ENCODE measurements at places on chromosomes 6 and 20.
A peak's percentile ranks its signal among the peaks of the same experiment; 100 is the strongest.

- DNase-seq: no peak
Measured at GRCh38 chr20:51353491-51353890, 189.0 kb downstream of the NFATC2 start.

DNA sequence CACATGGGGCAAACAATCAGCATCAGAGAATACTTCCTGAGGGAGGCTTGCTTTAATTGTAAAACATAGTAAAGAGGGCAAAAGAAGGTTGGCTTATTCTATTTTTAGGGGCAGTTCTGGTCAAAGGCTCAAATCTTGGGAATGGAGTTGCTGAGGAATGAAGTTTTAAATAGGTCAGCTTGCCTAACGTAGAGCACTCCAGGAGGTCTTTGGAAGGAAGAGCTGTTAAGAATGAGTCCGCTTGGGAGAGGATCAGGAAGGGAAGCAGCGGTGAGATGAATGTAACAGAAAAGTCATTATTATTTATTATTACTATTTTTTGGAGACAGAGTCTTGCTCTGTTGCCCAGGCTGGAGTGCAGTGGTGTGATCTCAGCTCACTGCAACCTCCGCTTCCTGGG, 108.7 kb downstream of the ZFAND3 start:
- no peak for DNase-seq

GRCh38 chr20:41436679-41437078, 70.1 kb upstream of the EMILIN3 start:
- no peak for DNase-seq

- DNase-seq: no peak
Measured at GRCh38 chr6:5998711-5999687, 7.7 kb downstream of the NRN1 start.

DNA sequence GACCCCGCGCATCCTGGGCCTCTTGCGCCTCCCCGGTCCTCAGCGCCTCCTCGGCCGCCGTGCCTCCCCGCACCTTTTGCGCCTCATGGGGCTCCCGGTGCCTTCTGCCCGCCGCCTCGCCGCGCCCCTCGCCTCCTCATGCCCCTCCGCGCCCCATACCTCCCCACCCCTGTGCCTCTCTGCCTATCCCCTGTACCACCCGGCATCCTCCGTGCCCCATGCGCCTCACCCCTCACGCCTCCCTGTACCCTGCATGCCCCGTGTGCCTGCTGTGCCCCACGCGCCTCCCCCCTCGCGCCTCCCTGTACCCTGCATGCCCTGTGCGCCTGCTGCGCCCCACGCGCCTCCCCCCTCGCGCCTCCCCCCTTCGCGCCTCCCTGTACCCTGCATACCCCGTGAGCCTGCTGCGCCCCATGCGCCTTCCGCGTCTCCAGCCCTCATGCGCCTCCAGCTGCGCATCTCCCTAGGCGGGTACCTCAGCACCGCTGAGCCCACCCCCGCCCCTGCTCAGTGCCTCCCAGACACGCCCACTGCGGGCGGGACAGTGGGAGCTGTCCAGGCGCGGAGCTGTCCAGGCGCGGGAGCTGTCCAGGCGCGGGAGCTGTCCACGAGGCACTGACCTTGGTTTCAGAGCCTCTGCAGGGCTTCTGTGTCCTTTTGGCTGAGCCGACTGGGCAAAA, 37.1 kb downstream of the IGF2R start:
- DNase-seq: no peak

GRCh38 chr20:54526801-54527200, 51.4 kb downstream of the DOK5 start:
- no peak for DNase-seq

DNA sequence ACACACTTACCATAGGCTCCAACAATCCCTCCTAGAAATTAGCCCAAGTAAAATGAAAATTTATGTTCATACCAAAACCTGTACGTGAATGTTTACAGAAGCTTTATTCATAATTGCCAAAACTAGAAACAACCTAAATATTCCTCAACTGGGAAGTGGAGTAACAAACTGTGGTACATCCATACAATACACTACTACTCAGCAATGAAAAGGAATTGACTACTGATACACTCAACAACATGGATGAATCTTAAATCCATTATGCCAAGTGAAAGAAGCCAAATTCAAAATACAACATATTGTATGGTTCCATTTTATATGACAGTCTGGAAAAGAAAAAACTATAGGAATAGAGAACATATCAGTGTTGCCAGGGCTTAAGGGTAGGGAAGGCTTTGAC, 19.7 kb upstream of the MMP24 start:
- no peak for DNase-seq

DNA sequence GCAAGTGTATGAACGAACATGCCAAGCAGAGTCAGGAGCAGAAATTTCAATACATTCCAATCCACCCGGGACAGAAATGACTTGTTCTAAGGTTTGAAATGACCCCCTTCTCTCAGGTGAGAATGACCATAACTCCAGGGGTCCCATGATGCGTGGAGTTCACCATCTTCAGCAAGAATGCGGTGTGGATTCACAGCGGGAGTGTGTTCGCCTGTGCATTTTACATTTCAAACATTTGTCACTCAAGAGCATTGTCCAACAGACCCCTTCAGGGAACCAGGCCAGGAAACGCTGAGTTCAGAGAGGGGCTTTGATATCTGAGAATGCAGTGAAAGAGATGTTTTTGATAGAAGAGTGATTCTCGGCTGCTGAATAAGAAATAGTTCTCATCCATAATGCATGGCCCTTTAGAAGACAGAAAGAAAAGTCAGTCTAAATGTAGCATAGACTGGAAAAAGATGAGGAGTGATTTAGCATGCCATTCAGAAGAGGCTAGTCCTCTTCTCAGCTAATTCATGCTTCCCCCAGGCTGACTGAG, 200.3 kb upstream of the KCNG1 start:
- DNase-seq: no peak

DNA sequence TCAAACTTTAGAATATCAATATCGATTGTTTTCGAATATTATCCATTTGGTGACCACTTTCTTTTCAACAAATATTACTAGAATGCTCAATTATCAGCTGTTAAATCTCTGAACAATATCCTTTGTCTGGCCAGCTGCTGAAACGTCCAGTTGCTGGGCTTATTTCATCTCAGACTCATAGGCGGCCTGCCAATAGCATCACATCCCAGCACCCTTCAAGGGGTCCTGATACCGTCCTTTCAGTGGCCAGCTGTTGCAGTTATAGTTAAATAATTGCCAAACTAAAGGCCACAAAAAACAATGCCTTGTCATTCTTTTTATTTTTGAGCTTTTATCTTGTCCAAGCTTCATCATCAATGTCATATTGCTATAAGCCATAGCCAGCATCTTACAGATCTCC, 1006.8 kb upstream of the MANEA start:
- DNase-seq: no peak

DNA sequence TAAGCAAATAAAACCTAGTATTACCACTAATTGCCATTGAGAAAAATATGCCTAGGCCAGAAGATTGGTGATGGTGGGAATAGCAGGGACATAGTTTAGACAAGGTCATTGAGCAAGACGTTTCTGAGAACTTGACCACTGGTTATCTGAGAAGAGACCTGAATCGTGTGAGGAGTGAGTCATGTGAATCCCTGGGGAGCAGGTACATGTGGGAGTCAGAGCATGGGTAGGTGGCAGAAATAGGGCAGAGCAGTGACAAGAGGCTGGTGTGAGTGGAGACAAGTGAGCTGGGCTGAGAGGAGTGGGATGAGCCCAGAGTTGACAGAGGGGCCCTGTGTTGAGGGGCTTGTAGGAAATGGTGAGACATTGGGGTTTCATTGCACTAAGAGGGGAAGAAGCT, 16.4 kb downstream of the MICA start:
- no peak for DNase-seq

DNA sequence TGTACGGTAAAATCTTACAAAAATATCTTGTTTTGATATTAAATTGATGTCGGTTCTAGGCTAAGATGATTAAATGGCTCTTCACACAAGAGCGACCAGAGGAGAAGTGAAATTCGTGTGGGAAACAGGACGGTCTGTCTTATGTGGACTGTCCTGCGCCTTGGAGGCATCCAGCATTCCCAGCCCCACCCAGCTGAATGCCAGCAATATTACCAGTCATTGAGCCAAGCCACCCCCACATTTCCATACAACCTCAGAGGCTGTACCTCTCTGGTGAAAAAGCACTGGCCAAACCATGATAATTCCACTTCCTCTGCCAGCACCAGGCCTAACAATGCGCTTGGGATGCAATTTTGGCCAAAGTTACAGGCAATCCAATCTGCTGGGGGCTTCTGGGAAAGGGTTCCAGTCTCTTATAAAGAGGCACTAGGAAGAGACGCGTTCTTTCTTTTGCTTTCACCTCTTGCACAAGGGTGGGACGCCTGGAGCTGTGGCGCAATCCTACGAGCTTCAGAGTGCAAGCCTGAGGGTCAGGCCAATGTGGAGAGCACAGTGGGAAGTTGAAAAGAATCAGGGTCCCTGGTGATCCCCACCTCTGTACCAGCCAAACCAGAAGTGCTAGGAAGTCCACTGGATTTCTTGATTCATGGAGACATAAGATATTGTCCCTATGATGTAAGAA, 213.1 kb downstream of the PREX1 start:
- DNase-seq: peak; percentile 60

DNA sequence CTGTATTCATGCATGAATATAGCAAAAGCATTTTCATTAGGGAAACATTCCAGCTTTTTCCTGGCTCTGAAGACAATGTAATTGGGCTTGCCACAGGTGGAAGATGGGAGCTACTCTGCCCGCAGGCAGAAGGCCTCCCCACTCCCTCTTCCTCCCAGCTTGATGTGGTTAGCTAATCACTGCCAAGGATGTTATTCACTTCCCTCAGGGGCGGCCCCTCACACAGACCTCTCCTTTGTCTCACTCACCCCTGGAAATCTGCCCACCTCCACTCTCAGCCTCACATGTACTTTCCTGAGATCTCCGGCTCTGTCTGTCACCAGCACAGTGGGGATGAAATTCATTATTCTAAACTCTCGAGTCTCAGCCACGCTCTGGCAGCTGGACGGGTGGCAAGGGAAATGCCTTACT, 100.7 kb downstream of the ANKRD60 start:
- peak; percentile 97 for DNase-seq

DNA sequence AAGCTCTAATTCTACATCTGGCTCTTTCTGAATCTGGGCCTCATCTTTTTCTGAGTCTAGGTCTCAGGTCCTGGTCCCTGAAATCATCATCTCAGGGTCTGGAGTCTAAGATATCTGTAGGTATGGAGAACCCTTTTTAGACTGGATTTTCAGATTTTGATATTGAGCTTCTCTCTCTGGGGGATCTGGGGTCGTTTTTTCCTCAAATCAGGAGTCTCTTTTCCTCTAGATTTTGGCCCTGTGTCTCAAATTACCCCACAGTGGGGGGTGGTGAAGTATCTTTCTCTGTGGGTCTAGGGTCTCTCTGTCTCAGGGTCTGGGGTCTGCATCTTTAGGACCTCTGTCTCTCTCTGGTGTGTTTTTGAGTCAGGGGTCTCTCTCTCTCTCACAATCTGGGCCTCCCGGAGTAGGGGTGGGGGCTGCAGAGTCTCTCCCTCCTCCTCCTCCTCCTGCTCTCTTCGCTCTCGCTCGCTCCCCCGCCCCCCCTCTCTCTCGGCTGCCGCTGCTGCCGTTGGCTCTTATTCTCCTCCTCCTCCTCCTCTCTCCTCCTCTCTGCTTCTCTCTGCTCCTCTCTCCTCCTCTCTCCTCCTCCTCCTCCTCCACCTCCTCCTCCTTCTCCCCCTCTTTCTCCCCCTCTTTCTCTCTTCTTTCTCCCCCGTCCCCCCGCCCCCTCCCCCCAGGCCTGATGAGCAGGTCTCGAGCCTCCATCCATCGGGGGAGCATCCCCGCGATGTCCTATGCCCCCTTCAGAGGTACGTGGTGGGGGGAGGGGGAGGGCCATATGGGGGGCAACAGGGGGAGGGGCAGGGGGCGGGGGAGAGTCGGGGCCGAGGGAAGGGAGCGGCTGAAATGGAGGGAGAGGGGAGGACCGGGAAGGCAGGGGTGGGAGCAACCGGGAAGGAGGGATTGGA, at the start of gene SYNGAP1:
SYNGAP1 (plus strand) TSS at position 486 of the 911 bp plus-strand sequence; CDS start at position 686, 200 bp downstream.
- DNase-seq: no peak

DNA sequence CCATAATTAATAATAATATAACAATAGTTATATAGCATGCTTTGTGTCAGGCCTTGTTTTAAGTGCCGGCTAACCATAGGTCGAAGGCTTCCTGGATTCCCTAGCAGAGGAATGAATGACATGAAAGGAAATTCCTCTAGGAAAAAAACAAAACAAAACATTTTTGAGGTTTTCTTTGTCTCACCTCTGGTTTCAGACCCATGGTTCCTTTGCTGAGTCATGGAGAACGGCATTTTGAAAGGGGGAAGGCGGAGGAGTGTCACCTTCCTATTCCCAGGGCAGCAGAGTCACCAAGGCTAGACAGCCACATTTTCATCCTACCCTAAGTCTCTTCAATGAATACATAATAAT, 25.3 kb upstream of the CCND3 start:
- DNase-seq: peak; percentile 87

GRCh38 chr20:37265152-37265551, 3.5 kb upstream of the GHRH start:
- DNase-seq: no peak

DNA sequence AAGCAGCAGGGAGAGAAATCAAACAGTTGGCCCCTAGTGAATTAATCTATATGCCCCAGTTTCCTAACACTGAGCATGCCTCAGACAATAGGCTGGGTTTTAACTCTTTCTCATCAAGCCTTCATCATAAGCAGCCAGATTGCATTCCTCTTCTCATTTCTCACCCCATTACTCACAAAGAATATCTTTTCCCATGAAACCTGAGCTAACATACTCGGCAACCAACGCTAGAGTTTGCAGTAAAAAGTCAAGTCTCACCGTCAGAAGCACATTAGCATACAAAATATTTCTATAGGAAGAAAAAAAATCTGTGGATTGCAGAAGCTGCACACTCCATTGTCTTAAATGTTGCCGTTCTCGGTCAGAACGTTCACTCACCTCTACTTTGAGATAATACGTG, 429.9 kb upstream of the ARID1B start:
- no peak for DNase-seq

DNA sequence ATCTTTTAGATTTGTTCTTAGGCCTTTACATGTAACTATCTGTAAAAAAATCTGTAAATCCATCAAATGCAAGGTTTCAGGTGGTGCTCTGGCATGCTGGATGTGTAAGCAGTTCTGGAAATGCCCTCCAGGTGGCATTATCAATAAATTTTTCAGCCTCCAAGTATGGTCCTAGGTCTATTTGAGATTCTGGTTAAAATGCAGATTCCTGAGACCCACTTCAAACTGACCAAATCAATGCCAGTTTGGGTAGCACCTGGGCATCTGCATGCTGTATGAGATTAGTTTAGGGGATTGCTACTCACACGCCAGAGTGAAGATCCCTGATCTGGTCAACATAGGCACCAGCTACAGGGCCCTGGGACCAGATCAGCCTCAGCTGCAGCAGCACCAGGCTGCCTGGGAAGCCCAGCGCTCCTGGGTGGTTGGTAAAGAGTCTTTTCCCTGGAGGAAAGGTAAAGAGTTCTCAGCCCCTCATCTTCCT, 507.3 kb upstream of the CITED2 start:
- DNase-seq: peak; percentile 44

DNA sequence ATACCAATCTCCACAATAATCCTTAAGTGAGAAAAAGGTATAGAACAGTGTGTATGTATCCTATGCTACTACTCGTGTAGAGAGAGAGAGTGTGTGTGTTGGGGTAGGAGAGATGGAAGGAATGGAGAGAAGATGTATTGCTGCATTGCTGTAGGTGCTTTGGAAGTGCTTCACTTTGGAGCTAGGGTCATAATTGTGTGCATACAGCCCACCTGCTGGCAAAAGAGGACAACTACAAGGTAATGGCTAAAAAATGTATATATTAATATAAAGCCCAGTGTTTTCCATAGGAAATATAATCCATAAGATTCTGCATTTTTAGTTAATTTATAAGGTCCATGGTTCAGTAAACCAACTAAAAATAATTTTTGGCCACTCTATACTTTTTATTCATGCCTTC, 36.1 kb downstream of the SERAC1 start:
- peak; percentile 12 for DNase-seq
